ENCODE measurements at places on chromosomes 7 and 10.

GRCh38 chr7:131521651-131522163 lies 34.7 kb downstream of the PODXL start:
- no peak for DNase-seq

DNA sequence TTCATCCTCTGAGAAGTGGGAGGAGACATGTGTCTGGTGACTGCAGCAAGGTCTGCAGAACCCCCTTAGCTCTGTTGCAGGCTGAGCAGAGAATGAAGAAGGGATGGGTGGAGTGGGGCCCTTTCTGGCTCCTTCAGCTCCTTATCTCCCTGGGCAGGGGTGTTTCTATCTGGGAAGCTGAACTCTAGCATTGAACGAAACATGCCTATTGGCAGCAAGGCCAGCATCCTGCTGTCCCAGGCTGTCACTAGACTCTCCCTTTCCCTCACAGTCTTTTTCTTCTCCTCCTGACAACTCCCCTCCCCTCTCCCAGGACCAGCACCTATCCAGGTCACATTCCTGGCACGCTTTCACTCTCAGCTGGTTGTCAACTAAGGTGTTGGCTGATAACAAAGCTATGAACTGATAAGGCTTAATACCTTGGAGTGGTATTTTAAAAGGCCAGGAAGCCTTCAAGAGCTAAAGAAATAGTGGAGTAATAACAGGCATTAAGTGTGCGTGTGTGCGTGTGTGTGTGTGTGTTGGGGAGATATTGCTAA lies 128.8 kb upstream of the FZD8 start:
- DNase-seq: no peak

- DNase-seq: no peak
Observed at GRCh38 chr10:97428572-97428981, 2.6 kb downstream of the PGAM1 start.

- DNase-seq: no peak
Observed at GRCh38 chr7:641269-641671, 85.2 kb upstream of the DNAAF5 start.

- no peak for DNase-seq
Observed at GRCh38 chr7:98399462-98399861, 1.4 kb downstream of the BAIAP2L1 start.

GRCh38 chr10:110919349-110919931 lies at the start of gene SHOC2:
Gene SHOC2, plus strand, starts transcription at chr10:110919604. Its CDS starts 44,755 bp downstream, at chr10:110964359.
- no peak for DNase-seq
